ENCODE measurements at places on chromosomes 6 and 20.
A peak's percentile ranks its signal among the peaks of the same experiment; 100 is the strongest.

GRCh38 chr6:168671028-168671862 is 230.3 kb downstream of the SMOC2 start:
- DNase-seq = no peak

DNA sequence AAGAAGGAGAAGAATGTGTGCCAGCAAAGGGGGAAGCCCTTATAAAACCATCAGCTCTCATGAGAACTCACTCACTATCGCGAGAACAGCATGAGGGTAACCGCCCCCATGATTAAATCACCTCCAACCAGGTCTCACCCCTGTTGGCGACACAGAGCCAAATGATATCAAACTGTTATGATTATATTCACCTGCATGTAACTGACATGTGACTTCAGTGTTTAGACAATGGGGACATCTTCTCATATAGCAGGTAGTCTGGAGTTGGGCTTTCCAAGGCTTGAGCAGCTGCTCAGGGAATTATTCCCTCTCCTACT is 115.2 kb downstream of the SASH1 start:
- DNase-seq = no peak

GRCh38 chr6:118725944-118726343 is 74.6 kb upstream of the CEP85L start:
- DNase-seq = no peak

DNA sequence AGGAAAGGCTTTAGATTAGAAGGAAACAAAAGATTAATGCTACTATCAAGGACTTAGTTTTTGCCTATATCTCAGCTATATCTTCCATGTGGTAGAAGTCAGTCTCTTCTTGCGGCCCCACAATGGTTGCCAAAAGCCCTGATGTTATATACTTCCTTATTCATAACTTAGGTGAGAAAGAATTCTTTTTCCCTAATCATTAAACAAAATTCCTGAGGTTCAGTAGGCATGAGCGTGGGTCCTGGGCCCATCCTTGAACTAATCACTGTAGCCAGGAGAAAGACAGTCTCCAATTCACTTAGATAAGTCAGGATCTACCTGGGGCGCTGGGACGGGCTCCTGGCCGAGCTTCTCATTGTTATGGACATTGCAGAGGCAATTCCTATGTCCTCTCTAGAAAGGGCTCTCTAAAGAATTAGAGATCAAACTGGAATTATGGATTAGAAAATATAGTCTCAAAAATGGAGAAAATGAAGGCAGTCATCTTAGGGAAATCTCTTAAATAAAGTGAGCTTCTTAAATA is 134.3 kb downstream of the KIF6 start:
- no peak for DNase-seq

- DNase-seq = no peak
Observed at GRCh38 chr6:130120731-130121130, 102.0 kb downstream of the SAMD3 start.

DNA sequence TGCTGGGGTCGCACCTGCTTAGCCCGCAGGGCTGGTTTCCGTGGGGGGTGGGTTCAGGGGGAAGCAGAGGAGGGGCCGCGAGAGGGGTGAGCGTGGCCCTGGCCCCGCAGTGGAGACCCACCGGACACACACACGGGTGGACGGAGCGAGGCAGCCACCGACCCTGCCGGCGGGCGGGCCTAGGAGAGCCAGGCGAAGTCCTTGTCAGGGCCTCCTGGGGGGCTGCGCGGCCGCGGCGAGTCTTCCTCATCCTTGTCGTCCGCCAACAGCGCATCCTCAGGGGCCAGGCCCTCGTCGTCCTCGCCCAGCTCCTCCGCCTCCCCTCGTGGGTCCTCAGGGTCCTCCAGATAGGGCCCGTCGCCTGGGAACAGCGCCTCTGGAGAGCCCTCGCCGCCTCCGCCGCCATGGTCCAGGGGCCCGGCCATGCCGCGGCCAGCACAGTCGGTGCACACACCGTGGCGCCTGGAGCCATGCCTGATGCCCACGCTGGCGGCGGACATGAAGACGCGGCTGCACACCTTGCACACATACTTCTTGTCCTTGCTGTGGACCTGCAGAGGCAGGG is 7.3 kb downstream of the SLC2A4RG start:
- no peak for DNase-seq

DNA sequence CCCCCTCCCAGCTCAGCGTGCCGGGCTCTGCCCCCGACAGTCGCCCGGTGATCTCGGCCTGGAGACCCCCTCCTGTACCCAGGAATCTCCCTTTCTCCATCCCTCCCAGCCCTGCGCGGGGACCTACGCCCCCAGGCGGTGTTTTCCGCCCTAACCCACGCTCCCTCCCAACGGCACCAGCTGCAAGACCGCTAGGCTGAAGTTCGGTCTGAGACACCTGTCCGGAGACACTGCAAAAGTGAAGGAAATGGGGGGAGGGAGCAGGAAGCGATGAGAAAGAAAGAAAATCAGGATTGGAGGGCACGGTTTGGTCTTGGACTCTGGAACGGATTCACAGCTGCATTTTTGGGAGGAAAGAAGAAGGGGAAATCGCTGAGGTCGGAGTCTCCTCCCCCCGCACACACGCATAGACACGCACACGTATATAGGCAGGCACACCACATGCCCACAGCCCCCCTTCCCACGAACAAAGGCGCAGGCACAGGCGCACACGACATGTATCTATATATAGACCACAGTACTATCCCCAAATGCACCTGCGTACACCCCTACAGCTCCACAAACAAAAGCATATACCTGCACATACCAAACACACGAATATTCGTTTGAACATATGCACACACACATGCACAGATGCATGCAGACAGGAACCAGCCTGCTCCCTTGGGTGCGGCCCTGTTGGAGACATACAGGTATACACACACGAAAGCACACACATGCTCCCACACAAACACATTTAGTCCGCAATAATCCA is 1.0 kb downstream of the SLC32A1 start:
- no peak for DNase-seq

- DNase-seq = no peak
Observed at GRCh38 chr6:113423956-113424355, 433.2 kb upstream of the MARCKS start.

DNA sequence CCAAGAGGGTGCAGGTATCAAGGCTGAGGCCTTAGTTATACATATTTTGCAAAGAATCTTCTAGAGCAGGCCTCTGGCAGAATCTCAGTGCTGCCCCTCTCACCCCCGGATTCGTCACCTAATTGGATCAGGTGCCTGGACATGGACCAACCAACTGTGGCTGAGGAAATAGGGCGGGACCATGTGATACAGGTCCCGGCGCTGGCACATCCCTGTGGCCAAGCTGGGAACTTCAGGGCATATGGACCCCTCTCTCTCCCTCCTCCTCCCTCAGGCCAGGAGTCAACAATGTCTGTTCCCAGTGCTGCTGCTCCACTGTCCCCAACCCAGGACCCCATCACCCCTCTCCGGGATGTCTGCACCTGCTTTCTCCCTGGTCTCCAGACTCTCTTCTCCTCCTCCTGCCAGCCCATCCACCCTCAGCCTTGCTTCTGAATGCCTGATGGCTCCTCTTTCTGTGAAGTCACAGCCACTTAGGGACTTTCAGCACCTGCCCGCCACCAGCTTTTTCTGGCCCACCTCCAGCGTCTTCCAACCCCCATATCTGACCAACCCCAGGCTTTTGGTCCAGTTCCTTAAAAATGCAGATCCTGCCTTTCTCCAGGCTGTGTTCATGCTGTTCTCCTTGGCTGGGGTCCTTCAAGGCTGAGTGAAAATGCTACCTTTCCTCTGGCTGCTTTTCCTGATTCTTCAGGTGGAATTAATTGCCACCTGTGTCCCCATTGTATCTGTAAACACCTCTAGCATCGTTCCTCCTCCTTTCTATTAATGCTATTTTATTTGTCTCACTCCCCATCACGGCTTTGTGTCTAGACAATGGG is 19.0 kb upstream of the MLN start:
- DNase-seq = peak; percentile 26

DNA sequence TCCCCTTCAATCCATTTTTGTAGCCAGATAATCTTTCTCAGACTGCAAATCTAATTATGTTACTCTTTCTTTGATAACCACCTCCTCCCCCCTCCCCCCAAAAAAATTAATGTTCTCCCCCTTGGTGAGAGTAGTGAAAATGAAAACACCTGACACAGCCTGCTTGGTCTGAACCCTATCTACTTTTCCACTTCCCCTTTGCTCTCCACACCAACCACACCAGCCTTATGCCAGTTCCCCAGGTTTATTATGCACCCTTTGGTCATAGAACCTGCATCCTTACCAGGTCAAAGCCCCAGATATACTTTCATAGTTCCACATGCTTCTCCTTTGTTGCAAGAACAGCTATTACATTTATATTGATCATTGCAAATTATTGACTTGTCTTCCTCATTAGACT is 19.4 kb downstream of the PFDN4 start:
- DNase-seq = no peak

DNA sequence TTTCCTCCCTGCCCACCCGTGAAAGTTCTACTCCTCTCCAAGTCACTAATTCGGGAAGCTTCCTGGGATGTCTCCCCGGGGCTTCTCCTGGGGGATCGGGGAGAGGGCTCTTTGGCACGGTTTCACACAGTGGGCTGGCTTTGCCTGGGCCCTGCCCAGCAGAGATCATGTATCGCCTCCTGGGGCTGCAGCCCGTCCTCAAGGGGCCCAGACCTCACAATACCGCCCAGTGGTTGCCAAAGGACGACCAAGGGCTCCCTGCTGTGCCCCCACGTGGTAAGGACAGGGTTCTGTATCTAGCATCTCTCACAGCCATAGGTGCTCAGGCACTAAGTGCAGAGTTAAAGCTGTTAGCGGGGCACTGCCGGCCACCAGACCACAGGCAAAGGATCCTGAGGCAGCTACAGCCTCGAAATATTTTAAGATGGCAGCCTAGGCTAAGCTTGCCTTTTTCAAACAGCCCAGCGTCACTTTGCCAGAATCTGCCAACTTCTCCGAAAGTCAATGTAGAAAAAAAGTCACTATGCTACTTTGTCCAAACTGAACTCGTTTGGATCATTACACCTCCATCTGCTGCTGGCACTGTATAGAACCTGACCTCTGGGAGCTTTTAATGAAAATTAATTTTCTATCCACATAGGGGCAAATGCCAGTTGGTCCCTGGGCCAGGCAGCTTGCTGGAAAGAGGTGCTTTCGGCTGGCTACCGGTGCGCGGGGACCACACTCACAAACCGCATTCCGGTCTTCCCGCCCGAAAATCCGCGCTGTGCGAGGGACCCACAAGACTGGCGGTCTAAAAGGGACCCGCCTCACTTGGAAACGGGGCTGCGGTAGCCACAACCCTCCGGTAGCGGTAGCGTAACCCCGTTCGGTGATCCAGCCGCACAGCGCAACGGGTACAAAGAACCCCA is 1.3 kb upstream of the NNAT start:
- DNase-seq = peak; percentile 69

DNA sequence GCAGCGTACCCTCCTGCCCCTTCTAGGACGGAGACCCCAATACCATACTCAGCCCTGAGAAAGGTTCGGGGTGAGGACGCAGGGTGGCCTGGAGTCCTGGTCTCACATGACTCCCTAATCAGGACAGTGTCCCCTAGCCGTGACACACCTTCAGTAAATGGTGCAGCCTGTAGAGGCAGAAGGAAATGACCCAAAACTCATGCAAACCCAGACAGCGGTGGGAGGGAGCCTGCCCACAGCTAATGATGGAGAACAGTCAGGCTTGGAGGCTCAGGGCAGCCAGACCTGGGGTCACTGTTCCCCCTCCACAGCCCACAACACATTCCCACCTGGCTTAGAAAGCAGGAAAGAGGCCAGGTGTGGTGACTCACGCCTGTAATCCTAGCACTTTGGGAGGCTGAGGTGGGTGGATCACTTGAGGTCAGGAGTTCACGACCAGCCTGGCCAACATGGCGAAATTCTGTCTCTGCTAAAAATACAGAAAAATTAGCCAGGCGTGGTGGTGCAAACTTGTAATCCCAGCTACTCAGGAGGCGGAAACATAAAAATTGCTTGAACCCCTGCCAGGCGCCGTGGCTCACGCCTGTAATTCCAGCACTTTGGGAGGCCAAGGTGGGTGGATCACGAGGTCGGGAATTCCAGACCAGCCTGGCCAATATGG is 8.8 kb upstream of the HMGA1 start:
- no peak for DNase-seq

GRCh38 chr6:117555262-117555849 is 47.0 kb downstream of the GOPC start:
- DNase-seq = no peak

- DNase-seq = no peak
Observed at GRCh38 chr6:169990095-169991030, 238.9 kb downstream of the ERMARD start.
